A673 (cell line): ENCODE measurements at places on chromosomes 13 and 19. TPM values are rescaled to one million over a fixed set of nuclear protein-coding genes. Genes with fewer than 3 reads are reported as not detected.
A peak's percentile ranks its signal among the peaks of the same experiment; 100 is the strongest.

DNA sequence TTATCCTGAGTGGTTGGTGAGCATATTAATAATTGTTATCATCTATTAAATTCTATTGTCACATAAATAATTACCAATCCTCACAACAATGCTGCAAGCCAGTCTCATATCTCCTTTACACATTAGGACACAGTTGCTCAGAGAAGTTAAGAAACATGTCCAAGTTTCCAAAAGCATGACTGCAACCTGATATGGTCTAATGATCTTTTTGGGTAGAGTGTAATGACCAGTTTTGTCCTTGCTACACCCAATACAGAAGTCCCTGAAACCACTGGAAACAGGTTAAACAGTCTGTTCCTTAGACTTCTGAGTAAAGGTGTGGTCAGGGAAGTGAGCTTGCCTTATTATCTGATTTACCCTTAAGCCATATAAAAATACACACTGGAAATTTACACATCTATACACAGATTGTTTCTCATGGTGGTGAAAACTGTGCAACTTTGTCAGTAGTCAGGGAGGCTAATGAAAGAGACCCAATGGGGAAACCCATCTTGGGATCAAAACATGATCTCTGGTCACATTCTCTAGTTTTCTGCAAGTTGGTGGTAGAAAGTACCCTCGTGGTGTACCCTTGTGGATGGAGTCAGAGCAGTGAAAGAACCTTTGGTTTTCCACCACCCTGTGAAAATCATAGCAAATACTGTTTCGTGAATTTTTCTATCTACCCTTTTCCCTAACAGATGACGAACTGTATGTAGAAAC lies 146.0 kb upstream of the KLF12 start:
- H3K27me3 ChIP-seq, result no peaks in the 10 kb centered on the region
- H3K4me3 ChIP-seq, result no peak overlapping the region
- H3K36me3 ChIP-seq, result no peaks in the 10 kb centered on the region
- H3K27ac ChIP-seq, result no peak overlapping the region

GRCh38 chr19:16463991-16464575 lies 7.7 kb downstream of the EPS15L1 start:
- H3K36me3 ChIP-seq, result peaks cover 4% of the 10 kb centered on the region
- H3K27ac ChIP-seq, result no peak overlapping the region
- no peak for DNase-seq
- no peaks in the 10 kb centered on the region for H3K4me1 ChIP-seq
- H3K4me3 ChIP-seq, result no peak overlapping the region
- no peaks in the 10 kb centered on the region for H3K27me3 ChIP-seq

DNA sequence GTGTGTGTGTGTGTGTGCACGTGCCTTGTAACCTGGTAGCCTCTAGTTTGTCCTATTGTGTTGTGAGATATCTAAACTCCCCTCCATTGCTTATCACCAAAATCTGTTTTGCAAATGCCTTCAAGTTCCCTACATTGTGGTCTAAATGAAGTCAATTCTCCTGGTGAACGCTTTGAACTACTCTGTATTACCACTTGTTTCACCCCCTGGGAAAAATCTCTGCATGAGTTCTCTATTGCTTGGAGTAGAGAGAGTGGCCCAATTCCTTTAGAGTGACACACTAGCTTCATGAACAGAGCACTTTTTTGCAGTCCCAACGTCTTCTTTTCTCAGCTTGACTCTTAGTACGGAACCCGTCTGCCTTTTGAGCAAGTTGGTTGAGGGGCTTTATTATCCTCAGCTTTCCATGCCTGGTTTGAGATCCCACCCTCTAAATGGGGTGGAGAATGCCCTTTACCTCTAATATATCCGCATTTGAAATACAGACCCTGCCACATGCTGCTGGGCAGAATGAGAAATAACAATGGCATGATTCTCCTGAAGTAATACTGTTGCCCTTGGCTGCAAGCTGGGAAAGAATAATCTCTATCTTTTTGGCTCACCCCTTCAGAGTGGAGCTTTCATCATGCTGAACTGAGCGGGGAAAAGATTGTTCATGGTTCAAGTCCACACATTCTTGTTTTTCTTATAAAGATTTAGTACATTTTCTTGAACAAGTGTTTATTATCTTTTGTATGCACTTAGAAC lies 2545.3 kb downstream of the PCDH9 start:
- H3K36me3 ChIP-seq, result no peaks in the 10 kb centered on the region
- no peaks in the 10 kb centered on the region for H3K27me3 ChIP-seq
- H3K4me3 ChIP-seq, result no peak overlapping the region
- no peak overlapping the region for H3K27ac ChIP-seq

DNA sequence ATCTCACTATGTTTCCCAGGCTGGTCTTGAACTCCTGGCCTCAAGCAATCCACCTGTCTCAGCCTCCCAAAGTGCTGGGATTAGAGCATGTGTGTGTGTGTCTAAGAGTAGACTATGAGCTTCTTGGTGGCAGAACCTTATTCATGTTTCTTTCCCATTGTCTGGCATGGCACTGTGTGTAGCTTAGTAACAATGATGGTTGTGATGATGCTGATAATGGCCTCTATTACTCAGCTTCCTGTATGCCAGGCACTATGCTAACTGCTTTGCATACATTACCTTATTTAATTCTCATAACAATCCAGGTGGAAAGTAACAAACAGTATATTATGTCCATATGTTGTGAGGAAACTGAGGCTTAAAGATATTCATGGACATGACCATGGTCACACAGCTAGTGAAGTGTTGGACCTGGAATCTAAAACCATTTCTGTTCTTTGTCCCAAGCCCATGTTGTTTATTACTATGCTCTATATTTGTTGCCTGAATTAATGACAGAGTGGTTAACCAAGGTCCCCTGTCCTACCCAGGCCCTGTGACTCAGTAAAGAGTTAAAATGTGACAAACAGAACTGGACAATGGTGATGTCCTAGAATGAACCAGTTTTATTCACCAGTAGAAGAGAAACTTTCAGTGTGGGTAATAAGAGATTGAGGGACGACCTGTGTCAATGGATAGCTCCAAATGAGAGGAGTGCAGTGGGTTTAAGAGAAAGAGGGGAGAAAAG lies 109.6 kb downstream of the KLF5 start:
- no peaks in the 10 kb centered on the region for H3K27me3 ChIP-seq
- H3K27ac ChIP-seq, result no peak overlapping the region
- no peaks in the 10 kb centered on the region for H3K36me3 ChIP-seq
- H3K4me3 ChIP-seq, result no peak overlapping the region

DNA sequence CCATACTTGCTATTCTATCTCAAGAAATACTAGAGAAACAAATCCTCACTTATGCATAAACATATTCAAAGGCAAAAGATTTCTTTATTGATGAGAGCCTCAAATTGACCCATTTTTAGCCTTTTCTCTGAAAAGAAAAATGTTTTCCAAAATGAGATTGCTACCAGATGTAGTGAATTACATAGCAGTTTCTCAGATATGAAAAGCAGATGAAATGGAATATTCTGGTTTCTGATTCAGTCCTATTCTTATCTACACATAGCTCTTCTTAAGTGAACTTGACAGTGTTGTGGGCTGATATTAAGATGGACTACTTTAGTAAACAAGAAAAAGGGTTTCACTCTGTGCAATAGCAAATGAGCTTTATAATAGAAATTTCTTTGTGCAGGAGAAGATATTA lies 183.5 kb downstream of the DNAJC15 start:
- H3K27ac ChIP-seq, result no peak overlapping the region
- no peaks in the 10 kb centered on the region for H3K27me3 ChIP-seq
- no peak for DNase-seq
- no peak overlapping the region for H3K4me3 ChIP-seq

DNA sequence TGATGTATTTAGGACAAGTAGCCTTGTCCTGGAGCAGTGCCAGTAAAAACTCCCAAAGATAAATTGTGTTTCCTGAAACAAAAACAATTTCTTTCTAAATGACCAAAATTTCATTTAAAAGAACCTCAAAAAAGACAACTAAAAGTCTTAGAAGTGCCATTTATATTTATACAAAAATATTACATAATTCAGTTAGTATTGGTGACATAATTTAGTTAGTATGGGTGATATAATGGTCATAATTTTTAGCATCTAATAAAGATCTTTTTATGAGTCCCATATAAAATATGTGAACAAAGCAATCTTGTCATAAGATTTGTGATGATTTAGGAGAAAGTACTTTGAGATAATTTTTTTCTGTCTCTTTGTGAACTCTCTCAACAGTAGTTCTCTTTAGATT lies 76.0 kb downstream of the ELF1 start:
- H3K4me3 ChIP-seq, result no peak overlapping the region
- H3K27me3 ChIP-seq, result no peaks in the 10 kb centered on the region
- H3K36me3 ChIP-seq, result peaks cover 6% of the 10 kb centered on the region
- no peak for DNase-seq
- no peak overlapping the region for H3K27ac ChIP-seq

GRCh38 chr19:58575183-58576041 lies 2.3 kb upstream of the MZF1 start:
- peaks cover 23% of the 10 kb centered on the region for H3K4me1 ChIP-seq
- DNase-seq, result peak; percentile 95
- no peaks in the 10 kb centered on the region for H3K36me3 ChIP-seq

GRCh38 chr13:43815204-43815603 lies 28.4 kb upstream of the ENOX1 start:
- peaks cover 4% of the 10 kb centered on the region for H3K4me1 ChIP-seq
- no peaks in the 10 kb centered on the region for H3K27me3 ChIP-seq

- peak within 1 kb of the TSS; percentile 96 for H3K4me3 ChIP-seq
- peak; percentile 90 for DNase-seq
- peaks cover 3% of the 10 kb centered on the region for H3K4me1 ChIP-seq
- no peaks in the 10 kb centered on the region for H3K27me3 ChIP-seq
- no peaks in the 10 kb centered on the region for H3K36me3 ChIP-seq
These were observed at the start of gene LRFN3 for GRCh38 chr19:35935911-35936737. Gene LRFN3 (plus strand): TSS chr19:35936374. CDS start chr19:35939426, 3,052 bp downstream.

GRCh38 chr13:90709319-90709718 lies 638.2 kb upstream of the MIR17HG start:
- H3K4me1 ChIP-seq, result no peaks in the 10 kb centered on the region
- H3K27me3 ChIP-seq, result no peaks in the 10 kb centered on the region
- H3K36me3 ChIP-seq, result no peaks in the 10 kb centered on the region

GRCh38 chr19:19495614-19496603 lies 19.4 kb downstream of the TSSK6 start:
- H3K27ac ChIP-seq, result no peak overlapping the region
- peaks cover 14% of the 10 kb centered on the region for H3K4me1 ChIP-seq
- no peak for DNase-seq
- H3K4me3 ChIP-seq, result no peak overlapping the region
- peaks cover 70% of the 10 kb centered on the region for H3K36me3 ChIP-seq

- no peak overlapping the region for H3K4me3 ChIP-seq
- DNase-seq, result no peak
- peaks cover 93% of the 10 kb centered on the region for H3K36me3 ChIP-seq
These were observed 54.6 kb upstream of the LDLR start for GRCh38 chr19:11034449-11035213.

DNA sequence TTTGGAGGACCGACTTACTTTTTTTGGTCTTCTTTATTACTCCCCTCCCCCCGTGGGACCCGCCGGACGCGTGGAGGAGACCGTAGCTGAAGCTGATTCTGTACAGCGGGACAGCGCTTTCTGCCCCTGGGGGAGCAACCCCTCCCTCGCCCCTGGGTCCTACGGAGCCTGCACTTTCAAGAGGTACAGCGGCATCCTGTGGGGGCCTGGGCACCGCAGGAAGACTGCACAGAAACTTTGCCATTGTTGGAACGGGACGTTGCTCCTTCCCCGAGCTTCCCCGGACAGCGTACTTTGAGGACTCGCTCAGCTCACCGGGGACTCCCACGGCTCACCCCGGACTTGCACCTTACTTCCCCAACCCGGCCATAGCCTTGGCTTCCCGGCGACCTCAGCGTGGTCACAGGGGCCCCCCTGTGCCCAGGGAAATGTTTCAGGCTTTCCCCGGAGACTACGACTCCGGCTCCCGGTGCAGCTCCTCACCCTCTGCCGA lies 409 bp downstream of the FOSB start:
- H3K4me1 ChIP-seq, result no peaks in the 10 kb centered on the region
- DNase-seq, result peak; percentile 33
- H3K4me3 ChIP-seq, result peak overlapping the region; percentile 63
- no peaks in the 10 kb centered on the region for H3K27me3 ChIP-seq

- H3K36me3 ChIP-seq, result no peaks in the 10 kb centered on the region
- no peaks in the 10 kb centered on the region for H3K27me3 ChIP-seq
- peaks cover 34% of the 10 kb centered on the region for H3K4me1 ChIP-seq
- no peak overlapping the region for H3K4me3 ChIP-seq
- peak overlapping the region; percentile 33 for H3K27ac ChIP-seq
These were observed 60.0 kb upstream of the WDFY2 start for GRCh38 chr13:51524312-51524711.

DNA sequence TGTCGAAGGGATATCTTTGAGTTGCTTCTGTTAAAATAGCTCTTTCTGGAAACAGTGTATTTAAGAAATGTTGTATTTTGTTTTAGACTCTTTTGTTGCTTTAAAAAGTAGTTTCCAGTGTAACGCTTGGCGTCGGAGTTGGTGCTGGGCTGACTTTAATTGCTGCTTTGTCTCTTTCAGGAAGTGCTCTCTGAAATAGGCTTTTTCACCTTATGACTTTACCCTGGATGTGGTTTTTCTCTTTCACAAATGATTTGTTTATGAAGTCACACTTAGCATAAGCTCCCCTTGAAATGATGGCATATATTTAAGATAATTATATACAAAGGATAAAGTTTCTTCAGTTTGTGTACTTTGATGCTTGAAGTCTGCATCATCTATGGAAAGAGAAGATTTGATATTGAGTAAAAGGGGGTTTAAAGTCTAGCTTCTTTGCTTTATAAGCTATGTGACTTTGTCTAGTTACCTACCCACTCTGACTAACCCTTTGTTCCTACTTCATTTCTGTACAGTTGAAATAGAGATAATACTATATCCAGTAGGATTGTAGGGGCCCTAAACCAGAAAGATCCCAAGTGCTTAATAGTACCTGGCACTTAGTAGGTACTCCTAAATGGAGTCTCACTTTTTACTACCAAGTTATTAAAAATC lies at the start of gene GPR18:
Gene GPR18, minus strand, starts transcription at position 170 of the 651 bp plus-strand sequence. CDS start 2,507 bp downstream, outside the sequence.
- H3K27me3 ChIP-seq, result no peaks in the 10 kb centered on the region
- H3K27ac ChIP-seq, result no peak within 1 kb of the TSS
- peaks cover 4% of the 10 kb centered on the region for H3K36me3 ChIP-seq
- H3K4me1 ChIP-seq, result peaks cover 8% of the 10 kb centered on the region
- no peak within 1 kb of the TSS for H3K4me3 ChIP-seq

DNA sequence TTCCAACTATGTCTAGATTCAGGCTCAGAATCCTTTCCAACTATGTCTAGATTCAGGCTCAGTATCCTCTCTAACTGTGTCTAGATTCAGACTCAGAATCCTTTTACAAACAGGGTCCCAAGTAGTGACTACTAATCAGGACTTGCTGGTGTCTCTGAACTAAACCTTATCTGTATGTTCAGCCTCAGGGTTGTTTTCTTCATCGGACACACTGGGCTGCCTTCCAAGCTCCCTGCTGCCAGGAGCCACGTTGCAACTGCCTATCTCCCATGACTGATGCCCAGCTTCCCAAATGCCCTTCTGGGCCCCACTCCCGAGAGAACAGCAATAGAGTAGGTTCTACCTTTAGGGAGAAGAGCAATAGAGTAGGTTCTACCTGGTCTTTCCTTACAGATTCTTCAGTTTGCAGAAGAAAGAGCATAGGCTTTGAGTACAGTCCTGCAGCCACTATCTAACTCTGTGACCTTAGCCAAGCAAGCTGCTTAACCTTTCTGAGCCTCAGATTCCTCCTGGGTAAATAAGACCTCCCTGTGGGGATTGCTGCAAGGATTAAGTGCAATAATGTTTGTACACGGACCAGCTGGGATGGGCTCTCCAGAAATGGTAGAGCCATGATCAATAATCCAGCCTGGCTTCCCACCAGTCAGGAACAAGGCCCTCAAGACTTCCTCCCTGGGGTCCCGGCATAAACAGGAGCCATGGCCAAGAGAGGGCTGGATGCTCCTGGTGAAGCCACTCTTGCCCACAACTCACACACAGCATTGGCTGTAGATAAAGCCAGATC lies 61.5 kb downstream of the ZIC5 start:
- no peak overlapping the region for H3K27ac ChIP-seq
- DNase-seq, result peak; percentile 37
- no peaks in the 10 kb centered on the region for H3K27me3 ChIP-seq

MUC16 gene
- not detected in 2 replicates for total RNA-seq

SMIM24 gene
- not detected in 2 replicates for total RNA-seq

ZNF468 gene
- total RNA-seq, result 11.3 and 14.4 TPM in 2 replicates

KANK3 gene
- total RNA-seq, result 0.73 and 1.1 TPM in 2 replicates

PLK5 gene
- not detected in 2 replicates for total RNA-seq

WDR87 gene
- total RNA-seq, result not detected in 2 replicates
